Glutamatergic neuron (in vitro differentiated cells): ENCODE measurements at places on chromosomes 1 and 21.
A peak's percentile ranks its signal among the peaks of the same experiment; 100 is the strongest.

DNA sequence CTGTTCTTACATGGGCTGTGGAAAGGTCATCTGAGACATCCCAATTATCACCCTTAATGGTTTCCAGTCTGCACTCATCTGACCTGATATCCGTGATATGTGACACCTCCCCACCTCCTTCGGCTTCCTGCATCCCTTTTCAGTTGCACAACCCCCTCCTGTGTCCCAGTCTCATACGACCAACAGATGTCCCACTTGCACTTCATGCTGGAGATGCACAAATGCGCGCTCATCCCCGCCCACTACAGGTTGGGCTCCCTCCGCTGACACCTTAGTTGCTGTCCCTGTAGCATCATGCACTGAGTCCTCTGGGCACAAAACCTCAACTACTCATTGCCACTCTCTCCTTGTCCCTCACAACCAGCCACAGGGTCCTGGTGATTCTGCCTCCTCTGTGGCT is 94.4 kb downstream of the MIS18A start:
- DNase-seq = no peak

GRCh38 chr1:26112407-26112775 is 767 bp downstream of the PDIK1L start:
- DNase-seq = no peak

GRCh38 chr1:95380909-95381308 is 146.9 kb downstream of the RWDD3 start:
- DNase-seq = no peak

GRCh38 chr1:192998536-192998935 is 60.6 kb downstream of the UCHL5 start:
- DNase-seq = no peak

DNA sequence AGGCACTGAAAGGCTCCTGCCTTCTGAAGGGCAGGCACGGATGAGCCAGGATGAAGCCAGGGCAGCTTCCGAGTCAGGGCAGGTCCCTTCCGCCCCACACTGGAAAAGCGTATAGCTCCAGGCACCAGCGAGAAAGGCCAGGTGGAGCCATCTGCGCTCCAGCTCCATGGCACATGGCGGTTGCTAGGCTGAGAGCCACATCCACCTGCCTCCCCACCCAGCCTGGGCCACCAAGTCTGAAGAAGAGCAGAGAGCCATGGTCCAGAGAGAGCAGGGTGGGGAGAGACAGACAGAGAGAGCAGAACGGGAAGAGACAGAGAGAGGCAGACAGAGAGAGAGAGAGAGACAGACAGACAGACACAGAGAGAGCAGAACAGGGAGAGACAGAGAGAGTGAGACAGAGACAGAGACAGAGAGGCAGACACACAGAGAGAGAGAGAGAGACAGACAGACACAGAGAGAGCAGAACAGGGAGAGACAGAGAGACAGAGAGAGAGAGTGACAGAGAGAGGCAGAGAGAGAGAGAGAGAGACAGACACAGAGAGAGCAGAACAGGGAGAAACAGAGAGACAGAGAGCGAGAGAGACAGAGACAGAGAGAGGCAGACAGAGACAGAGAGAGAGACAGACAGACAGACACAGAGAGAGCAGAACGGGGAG is 5.2 kb downstream of the FNDC10 start:
- DNase-seq = peak; percentile 76

GRCh38 chr1:19882111-19883071 is at the start of gene OTUD3:
Gene OTUD3, plus strand, starts transcription at chr1:19882395. Its CDS starts 119 bp downstream, at chr1:19882514.
- peak; percentile 95 for DNase-seq

- no peak for DNase-seq
Measured at GRCh38 chr1:52534928-52535764, 17.7 kb downstream of the TUT4 start.

GRCh38 chr1:56403321-56403720 is 176.0 kb downstream of the PLPP3 start:
- DNase-seq = no peak
